ENCODE measurements at places on chromosomes 11 and 22.
A peak's percentile ranks its signal among the peaks of the same experiment; 100 is the strongest.

DNA sequence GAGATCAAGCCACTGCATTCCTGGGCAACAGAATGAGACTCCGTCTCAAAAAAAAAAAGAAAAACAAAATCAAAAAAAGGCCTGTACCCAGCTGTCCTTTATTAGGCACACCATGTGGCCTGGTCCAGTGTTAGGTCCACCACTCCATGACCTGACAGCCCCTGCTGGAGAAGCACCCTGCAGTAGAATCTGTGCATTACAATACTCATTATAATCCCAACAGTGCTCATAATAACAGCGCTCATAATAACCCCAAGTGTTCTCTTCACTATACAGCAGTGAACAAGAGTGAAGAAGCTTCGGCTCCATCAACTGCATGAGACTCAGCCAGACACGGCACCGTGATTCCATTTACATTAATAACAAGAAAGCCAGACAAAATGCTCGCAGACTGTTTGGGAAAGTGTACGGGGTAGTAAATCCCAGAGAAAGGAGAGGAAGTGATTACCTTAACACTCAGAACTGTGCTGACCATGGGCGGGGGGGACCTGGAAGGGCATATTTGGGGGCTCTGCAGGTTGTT, 8.9 kb upstream of the EHD1 start:
- no peak for DNase-seq

DNA sequence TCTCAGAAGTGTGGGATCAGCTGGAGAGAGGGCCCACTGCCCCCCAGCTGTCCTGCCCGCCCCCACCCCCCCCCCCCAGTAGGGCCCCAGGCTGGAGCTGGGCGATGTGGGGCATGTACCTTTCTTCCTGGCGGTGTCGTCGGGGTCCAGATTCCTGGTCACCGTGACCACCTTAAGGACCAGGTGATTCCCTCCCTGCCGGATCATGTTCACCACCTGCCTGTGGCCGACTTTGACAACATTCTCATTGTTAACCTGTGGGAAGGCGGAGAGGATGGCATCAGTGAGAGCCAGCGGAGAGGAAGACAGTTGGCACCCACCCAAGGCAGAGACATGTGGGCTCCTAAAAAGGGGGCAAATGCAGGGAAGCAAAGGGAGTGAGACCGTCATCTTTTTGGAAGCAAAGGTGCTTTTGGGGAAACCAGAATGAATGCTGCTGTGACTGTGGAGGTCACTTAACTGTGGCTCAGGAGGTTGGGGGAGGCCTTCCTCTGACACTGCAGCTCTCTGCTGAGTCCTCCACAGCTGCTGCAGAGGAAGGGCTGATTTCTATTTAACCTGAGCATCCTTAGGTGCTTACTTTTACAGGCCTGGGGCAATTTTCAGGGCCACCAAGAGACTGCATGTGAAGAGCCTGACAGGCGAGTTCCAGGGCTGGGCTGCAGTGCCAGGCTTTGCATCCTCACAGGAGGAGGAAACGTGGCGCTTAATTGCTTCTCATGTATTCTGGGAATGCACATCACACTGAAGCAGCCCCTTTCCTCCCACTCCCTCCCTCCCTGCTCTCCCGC, 104.5 kb downstream of the CTTN start:
- DNase-seq = no peak

- DNase-seq = no peak
Measured at GRCh38 chr11:77038825-77039326, 4.7 kb downstream of the B3GNT6 start.

GRCh38 chr11:313787-314553, at the start of gene IFITM1:
TSS of gene IFITM1 (plus strand) at chr11:314040. CDS start at chr11:314171, 131 bp downstream.
- no peak for DNase-seq

GRCh38 chr22:24550028-24550901, 4.7 kb downstream of the GUCD1 start:
- DNase-seq = no peak

- DNase-seq = no peak
Measured at GRCh38 chr11:118491041-118491440, 36.2 kb upstream of the TTC36 start.

GRCh38 chr11:66670816-66671215, 6.9 kb downstream of the RBM4B start:
- no peak for DNase-seq

DNA sequence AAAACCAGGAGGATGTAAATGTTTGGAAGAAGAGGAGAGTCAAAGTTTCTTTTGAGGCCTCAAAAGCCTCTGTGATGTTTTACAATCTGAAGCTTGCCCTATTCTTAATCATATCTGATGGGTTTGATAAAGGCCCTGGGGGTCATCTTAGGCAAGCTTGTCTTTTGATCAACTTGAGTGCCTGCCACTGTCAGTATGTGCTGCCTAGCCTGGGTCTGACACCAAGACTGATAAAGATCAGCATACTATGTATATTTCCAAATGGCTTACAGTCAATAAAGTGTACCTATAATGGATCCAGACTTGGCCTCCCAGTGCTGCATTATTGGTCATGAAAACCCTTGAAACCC, 12.7 kb downstream of the EHF start:
- DNase-seq = no peak

DNA sequence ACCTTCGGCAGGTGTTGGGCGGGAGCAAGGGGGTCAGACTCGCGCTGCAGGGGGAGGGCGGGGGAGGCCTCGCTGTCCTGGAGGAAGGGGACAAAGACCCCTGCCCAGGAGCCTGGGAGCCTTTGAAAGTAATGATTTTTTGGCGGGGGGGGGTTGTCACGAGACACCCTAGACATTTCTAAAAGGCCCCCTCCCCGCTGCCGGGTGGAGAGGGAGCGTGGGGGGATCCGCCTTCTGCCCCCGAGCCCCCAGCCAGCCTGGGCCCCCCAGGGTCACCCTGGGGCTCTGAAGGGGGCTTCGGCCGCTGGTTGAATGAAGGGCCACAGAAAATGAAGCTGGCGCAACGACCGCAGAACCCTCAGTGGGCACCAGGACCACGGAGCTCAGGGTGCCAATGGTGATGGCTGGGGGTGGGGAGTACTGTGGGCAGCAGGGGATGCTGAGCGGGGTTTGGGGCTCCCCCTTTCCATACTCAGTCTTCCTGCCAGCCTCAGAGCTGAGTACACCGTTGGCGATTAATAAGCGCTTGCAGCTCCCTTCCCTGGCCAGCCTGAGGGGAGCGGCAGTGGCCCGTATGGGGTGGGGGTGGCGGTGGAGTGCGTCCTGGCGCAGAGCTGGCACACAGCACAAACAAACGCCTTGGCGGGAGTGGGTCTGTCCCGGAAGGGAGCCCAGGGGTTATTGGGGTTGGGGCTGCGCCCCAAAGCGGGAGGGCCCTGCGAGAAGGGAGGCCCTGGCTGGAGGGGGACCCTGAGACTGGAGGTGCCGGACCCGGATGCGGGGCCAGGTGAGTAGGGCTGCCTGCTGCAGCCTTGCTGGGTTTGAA, 1.2 kb upstream of the DUSP8 start:
- DNase-seq = no peak

- no peak for DNase-seq
Measured at GRCh38 chr11:78706551-78706950, 131.9 kb upstream of the NARS2 start.

DNA sequence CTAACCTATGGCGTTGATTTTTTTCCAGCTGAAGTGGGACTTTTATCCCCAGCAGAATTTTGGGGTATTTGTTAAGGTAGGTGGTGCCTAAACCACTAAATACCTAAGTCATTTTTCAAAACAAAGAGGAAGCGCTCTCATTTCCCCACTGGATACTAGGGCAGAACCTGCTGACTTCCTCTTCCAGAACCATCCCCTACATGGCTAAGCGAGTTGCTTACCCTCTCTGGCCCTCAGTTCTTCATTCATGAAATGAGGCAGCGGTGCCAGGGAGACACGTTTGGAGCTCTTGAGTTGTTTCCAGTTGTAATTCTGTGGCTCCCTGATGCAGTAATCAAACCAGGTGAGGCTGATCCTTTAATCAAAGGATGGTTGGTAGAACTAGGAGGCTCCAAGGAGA, 10.0 kb upstream of the MTMR3 start:
- DNase-seq = no peak

DNA sequence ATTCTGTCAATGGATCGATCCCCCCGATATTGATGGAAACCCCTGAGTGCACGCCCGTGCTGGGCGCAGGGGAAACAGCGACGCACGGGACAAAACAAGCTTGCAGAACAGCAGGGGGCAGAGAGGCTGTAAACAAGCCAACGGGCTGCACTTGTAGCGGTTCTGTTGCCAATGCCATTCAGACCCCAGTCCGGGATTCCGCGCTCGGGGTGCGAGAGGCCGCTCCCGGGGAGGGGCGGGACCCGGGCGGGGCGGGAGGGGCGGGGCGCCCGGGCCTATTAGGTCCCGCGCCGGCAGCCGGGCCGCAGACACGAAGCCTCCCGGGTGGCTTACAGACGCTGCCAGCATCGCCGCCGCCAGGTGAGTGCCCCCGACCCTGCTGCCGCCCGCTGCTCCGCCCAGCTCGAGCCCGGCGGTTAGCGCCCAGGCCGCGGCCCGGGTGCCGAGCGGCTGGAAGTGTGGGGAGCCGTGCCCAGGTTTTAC, at the start of gene BIK:
Gene BIK (plus strand): TSS at position 307 of the 483 bp plus-strand sequence. CDS start 13,273 bp downstream, outside the sequence.
- peak; percentile 36 for DNase-seq

GRCh38 chr22:46789992-46790391, 27.5 kb downstream of the TBC1D22A start:
- no peak for DNase-seq

GRCh38 chr22:43267332-43267980, 75.7 kb downstream of the SCUBE1 start:
- no peak for DNase-seq
